ENCODE measurements at places on chromosomes 1 and 21.
A peak's percentile ranks its signal among the peaks of the same experiment; 100 is the strongest.

DNA sequence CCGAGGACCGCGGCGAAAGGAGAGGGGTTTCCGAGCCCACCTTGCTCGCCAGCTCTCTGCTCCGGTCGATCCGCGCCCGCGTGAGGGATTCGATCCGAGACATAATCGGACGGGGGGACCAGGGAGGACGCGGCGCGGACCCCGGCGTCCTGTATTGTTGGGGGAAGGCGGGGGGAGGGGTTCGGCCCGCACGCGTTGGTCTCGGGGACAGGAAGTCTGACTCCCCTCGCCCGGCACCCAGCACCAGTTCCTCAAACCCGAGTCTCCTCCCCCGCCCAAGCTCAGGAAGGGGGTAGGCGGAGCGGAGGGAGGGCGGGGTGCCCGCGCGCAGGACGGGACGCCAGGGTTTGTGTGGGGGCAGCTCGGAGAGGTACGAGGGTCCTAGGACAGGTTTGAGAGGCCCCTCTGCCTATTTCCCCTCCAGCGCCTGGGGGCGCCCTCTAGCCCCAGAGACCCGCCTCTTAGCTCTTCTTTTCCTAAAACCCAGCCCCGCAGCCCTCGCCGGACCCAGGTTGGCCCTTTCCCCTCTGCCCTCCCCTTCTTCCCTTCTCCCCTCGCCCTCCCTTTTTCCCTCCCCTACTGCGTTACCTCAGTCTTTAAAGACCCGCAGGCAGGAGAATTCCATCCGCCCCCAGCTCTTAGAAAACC is at the start of gene ARHGEF2:
TSS of gene ARHGEF2 (minus strand) at position 223 of the 648 bp plus-strand sequence. CDS start at position 103, 120 bp downstream.
- peak; percentile 65 for DNase-seq

DNA sequence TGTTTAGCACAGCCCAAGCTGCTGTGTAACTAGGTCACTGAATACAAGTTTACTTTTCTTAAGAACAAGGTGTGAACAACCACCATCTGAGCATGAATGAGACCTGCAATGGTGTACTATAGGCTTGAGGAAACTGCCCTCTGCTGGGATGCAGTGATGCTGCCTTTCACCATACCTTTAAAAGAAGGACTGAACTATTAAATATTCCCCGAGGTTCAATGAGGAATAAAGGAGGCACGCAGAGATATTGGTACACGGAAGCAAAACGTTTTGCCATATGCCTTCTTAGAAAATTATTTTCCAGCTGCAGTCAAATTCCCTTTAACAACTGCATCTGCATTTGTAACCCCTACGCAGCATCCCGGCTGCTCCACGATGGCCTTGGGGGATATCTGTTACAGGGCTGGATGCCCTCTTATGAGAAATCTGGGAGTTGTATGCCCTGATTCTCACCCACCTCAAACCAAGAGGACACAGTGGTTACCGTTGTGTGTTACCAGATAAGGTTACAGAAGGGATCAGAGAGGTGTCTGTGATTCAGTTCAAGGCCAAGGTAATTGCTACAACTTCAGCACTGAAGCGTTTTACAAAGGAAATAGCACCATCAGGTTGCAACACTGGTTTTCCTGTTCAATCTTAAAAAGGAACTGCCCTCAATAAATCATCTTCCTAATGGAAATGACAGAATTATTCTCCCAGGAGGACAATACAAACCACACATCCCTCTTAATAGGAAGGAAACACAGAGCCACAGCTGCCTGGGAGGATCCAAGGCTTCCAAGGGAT is 470.5 kb downstream of the LTN1 start:
- no peak for DNase-seq

- no peak for DNase-seq
Measured at GRCh38 chr1:5250336-5250735, 595.9 kb downstream of the AJAP1 start.

DNA sequence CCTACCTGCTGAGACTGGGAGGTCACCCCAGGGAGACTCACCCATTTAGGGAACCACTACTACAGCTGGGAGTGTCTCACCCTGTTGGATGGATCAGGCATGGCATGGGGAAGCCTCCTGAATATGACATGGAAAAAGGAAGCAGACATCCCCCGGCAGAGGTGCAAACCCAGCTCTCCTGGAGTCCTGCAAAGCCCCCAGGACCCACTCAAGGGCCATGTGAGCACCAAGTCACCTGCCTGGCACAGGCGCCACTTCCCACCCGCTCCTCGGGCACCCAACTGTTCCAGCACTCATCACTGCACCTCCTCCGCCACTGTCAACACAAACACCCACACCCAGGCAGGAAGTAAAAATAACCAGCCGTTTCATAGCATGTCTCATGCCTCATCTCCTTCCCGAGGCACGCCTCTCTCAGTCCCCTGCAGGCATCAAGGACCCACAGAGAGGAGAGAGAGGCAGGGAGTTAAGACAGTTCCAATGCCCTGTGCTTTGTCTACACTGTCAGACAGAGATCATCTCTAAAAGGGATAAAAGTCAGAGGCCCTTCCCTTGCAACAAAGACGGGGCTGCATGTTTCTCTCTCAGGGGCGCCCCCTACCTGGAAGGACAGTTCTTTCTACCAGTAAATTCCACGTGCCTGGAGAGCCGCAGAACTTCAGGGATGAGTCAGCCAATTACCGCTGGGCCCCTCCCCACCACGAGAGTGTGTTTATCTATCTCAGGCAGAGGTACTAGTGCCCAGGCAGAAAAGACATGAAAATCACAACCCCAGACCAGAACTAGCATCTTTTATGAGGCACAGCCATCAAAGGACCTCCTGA is 150.1 kb upstream of the SOD1 start:
- no peak for DNase-seq

GRCh38 chr1:225972344-225973152 is 26.6 kb downstream of the SDE2 start:
- no peak for DNase-seq

DNA sequence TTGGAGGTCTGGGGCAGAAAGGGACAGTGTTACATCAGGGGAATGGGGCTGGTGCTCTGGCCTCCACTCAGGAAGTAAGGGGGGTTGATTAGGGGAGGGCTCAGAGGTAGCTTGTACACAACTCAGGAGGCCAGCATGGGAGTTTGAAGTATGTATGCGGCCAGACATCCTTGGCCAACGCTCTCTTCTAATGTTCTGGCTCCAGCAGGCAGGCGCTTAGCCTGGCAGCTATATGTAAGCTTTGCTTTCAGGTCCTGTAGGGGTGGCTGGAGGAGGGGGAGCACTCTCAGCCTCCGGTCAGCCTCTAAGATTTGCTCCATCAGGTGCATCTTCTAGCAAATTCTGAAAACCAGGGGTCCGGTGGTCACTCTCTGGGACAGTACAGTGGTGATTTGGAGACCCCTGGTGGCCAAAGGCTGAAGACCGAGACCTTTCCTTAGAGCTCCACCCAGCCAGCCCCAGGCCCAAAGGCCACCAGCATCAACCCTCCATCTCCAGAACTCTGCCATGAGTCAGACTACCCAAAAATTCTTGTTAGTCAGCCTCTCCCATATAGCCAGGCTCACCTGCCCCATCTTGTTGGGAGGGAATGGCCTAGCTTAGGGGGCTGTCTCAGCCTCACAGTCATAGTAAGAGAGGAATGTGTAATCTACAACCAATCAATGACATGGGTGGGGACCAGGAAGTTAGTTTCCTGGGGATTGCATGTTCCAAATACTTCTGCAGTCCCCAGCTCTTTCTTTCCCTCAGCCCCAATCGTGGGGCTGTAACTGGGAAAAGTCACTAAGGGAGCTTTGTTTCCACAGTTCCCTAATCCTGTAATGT is 9.7 kb upstream of the COL8A2 start:
- DNase-seq = no peak
